A172 (cell line): ENCODE measurements at places on chromosomes 3 and 15.

DNA sequence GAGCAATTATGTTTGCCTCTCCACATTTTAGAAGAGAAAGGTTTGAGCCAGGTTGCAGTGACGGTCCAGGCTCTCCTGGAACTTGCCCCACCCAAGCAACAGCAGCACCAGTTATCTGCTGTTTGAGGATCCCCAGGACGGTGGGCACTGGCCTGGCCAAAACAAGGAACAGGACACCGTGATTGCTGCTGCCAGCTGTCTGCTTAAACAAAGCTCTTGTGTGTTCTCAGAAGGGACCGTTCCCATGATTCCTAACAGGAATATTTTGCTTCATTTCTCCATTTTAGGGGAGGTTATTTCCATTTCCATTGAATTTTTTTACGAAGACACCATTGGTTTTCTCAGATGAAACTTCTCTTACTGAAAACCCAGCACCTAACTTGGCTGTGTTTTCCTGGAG lies 66.4 kb upstream of the RPL35A start:
- DNase-seq, result no peak

DNA sequence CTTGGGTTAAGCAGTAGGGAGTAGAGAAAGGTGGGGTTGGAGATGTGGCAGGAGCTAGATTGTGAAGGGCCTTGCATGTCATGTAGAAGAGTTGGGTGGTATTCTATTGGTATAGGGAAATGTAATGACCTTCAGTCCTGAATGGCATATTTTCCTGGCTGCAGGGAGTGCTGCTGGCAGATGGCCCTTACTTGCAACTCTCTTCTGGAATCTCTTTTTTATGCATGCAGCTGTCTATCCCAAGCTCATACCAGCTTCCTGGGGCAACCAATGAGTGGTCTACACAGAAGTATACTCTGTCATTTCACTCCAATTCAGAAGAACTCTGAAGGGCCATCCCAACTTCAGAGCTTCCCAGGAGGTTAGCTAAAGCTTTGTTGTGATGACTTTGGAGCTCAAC lies 144.7 kb upstream of the ANKRD28 start:
- no peak for DNase-seq

- DNase-seq, result peak; percentile 96
Observed at GRCh38 chr3:190076601-190077394, 43.9 kb downstream of the P3H2 start.

DNA sequence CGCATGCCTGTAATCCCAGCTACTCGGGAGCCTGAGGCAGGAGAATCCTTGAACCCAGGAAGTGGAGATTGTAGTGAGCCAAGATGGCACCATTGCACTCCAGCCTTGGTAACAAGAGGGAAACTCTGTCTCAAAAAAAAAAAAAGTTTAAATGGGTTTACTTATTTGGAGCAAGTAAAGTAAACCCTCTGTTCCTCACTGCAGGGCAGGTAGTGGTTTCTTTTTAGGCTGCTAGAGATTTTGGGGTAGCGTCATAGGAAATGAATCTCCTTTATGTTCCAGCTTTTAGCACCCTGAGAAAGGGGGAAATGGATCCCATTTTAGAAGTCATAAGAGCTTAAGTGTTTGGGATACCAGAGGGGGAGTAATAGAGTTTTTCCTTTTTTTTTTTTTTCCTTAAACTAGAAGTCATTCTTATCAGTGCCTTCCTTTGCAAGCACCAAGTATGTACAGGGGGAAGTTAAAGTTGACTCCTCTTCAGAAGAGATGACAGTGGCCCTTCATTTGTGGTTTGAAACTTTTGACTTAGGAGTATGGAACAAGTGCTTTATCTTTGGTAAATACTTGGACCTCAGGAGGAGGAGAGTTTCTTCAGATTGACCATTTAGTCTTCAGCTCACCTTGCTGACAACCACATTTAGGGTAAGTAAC lies 8.0 kb downstream of the PXK start:
- DNase-seq, result no peak

DNA sequence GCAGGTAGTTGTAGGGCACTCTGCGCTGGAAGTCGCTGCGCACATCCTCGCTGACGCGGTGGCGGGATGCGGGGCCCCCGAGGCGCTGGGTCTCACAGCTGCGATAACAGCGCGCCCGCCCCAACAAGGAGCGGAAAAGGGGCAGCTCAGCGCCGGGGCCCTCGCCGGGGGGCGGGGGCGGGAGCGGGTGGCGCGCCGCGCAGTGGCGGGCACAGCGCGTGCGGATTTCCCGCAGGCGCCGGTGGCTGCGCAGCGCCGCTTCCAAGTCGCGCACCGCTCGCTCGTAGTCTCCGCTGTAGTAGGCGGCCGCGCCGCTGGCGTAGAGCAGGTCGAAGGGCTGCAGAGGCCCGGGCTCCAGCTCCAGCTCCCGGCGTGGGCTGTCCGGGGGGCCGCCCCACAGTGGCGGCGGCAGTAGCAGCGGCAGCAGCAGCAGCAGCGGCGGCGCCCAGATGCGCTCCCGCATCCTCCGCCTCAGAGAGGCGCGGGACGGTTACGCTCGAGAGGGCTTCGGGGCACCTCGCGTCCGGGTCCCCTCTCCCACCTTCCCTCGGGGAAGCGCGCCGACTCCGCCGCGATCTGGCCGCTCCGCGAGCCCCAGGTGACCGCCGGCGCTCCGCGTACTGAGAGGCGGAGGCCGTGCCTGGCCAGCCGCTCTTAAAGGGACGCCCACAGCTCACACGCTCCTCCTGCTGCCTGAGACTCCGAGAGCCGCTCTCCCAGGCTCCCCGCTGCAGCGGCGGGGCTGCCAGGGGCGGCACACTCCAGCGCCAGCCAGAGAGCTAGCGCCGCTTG lies at the start of gene P3H2:
Gene P3H2, minus strand, starts transcription at position 629 of the 792 bp plus-strand sequence. Its CDS starts 166 bp downstream, at position 463.
- DNase-seq, result peak; percentile 77

- no peak for DNase-seq
Observed at GRCh38 chr3:47612879-47613278, 34.2 kb upstream of the CSPG5 start.

DNA sequence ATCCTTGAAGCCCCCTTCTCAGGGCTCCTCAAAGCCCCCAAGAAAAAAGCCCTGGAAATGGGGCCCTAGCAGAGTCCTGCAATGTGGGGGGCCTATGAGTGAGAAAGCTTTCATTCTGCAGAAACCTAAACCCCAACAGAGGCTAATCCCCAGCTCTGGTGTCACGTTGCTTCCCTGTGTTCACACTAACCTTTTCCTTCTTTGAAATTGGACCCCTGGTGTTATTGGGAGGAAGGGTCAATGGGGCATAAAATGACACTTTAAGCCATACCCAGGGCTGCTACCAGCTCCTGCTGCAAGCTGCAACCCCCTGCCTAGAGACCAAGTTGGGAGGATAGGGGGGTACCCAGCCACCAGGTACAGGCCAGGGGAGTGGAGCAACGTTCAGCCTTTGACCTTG lies 2.1 kb downstream of the CYP1A2 start:
- DNase-seq, result no peak

DNA sequence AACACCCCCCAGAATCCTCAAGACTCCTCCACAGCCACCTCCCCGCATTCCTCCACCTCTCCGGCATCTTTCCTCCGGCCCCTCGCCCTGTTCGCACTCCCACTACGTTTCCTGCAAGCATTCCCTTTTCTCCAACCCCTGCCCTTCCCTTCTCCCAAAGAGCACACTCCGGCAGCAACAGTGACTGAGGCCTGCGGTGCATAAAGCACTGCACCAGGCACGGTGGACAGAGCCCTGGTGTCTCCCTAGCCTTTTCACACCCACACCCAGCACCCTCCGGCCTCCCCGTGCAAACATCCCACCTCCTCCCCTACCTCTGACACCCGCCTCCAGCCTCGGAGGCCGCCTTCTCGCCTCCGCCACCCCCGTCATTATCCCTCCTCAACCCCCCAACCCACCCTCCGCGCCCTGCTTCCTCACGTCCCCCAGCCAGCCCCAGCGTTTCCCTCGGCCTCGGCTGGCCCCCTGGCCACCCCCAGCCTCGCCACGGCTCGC lies 577 bp downstream of the ZNF148 start:
- DNase-seq, result peak; percentile 40

- DNase-seq, result no peak
Observed at GRCh38 chr15:79076661-79077060, 13.9 kb downstream of the RASGRF1 start.

- no peak for DNase-seq
Observed at GRCh38 chr3:128910006-128910405, 30.6 kb downstream of the ACAD9 start.

- DNase-seq, result peak; percentile 13
Observed at GRCh38 chr3:119240101-119240590, 532 bp downstream of the B4GALT4 start.

DNA sequence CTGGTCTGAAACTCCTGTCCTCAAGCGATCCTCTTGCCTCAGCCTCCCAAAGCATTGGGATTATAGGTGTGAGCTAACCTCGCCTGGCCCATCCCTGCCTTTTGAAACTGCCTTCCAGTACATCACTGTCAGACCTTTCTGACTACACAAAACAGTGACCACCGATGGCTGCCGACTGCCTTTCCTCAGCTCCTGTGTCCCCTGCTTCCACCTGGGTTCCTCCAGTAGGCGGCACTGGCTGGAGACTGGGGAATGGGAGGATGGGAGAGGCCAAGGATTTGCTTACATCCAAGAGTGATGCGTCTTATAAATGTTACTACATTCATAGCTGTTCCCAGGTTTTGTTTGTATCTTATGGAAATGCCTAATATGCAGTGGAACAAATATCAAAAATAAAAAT lies 242.8 kb downstream of the BBX start:
- no peak for DNase-seq

DNA sequence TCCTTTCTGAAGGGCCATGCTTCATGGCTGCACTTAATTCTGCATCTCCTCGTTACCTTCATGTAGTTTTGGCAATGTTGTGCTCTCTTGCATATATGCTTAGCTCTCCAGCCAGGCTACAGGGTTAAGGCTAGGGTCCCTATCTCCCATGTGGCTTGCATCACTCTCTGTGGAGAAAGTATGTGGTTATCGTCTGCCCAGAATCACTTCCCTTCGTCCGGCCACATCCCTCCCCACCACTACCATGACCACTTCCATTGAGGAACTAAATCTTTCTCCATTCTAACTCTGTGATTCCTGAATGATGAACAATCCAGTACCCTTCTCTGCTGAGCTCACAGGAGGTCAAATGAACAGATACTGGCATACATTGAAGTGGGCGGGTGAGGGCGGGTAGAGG lies 34.0 kb downstream of the WWTR1 start:
- no peak for DNase-seq

DNA sequence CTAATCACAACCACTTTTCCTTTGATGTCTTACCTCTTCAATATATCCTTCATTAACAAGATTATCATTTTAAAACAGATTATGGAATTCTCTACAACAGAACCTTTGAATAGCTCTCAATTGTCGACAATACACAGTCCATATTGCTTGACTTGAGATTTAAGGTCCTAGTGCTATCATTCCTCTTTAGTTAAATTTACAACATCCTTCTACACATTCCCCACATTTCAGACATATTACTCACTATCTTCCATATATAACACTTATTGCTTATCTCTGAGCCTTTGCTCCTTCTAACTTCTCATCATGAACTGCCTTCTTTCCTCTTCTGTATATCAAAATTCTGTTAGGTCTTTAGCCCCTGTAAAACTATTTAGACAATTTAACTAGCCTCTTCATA lies 247.0 kb downstream of the STXBP5L start:
- peak; percentile 77 for DNase-seq

- peak; percentile 61 for DNase-seq
Observed at GRCh38 chr3:191412759-191413158, 48.2 kb upstream of the PYDC2 start.

- no peak for DNase-seq
Observed at GRCh38 chr3:116384717-116385116, 60.6 kb downstream of the LSAMP start.

GRCh38 chr3:196528639-196529233 lies 13.6 kb upstream of the SMCO1 start:
- DNase-seq, result peak; percentile 29

- DNase-seq, result no peak
Observed at GRCh38 chr3:115709093-115709492, 85.8 kb downstream of the GAP43 start.

- DNase-seq, result no peak
Observed at GRCh38 chr3:188764609-188765008, 407.2 kb upstream of the TPRG1 start.

- DNase-seq, result no peak
Observed at GRCh38 chr15:67361100-67361499, 106.5 kb downstream of the IQCH start.

GRCh38 chr3:182936239-182936917 lies 44.0 kb downstream of the DCUN1D1 start:
- DNase-seq, result no peak

GRCh38 chr3:141900343-141900742 lies 23.9 kb downstream of the ATP1B3 start:
- DNase-seq, result no peak

DNA sequence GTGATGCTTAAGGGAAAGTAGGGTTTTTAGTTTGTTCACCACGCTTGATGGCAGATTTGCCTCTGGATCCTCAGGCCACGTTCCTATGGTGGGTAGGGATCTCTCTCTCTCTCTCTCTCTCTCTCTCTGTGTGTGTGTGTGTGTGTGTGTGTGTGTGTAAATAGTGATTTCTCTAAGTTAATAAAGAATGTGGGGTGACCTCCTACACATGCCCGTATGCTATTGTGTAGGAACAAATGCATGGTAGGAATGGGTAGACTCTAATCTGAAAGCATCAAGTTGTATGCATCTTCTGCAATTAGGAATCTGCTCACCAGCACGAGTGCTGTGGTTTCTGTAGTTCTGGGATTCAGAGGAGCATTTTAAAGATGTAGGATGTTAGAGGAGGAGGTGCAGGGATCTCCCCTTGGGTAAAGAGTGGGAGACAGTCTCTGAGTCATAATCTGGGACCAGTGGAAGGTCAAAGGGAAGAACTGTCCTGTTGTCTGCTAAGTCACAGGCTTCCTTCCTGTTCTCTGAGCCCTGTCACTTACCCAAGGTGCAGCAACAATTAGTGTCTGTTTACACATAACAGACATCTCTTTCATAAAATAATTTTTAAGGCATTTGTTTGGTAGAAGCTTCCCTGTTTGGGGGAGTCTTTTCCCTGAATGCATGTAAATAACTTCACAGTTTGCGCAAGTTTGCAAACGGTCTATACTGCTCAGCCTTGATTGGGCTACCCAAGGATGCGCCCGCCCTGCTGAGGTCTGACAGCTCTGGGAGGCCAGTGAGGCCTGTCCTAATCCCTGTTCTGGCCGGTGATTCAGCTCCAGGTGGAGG lies 139.8 kb downstream of the IGF1R start:
- DNase-seq, result peak; percentile 18

DNA sequence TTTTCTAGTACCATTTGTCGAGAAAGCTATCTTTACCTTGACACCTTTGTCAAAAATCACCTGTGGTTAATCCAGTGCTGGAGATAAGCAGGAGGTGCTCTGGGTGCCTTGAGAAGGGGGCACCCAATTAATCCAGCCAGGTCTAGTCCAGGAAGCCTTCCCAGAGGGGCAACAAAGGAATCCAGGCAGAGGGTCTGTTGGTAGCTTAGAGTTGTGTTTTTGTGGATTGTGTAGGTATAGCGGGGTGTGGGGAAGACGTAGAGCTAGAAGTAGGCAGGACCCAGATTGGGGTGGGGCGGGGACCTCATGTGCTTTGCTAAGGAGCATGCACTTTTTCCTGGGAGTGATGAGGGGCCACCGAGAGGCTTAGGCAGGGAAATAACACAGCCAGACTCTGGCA lies 6.0 kb upstream of the PIGZ start:
- no peak for DNase-seq

- DNase-seq, result no peak
Observed at GRCh38 chr3:177065285-177066033, 131.8 kb downstream of the TBL1XR1 start.

GRCh38 chr3:159252274-159252673 lies 450.4 kb downstream of the MFSD1 start:
- DNase-seq, result peak; percentile 44
